ENCODE measurements at places on chromosomes 3 and 15.
A peak's percentile ranks its signal among the peaks of the same experiment; 100 is the strongest.

GRCh38 chr3:73243740-73244139, 182.3 kb downstream of the EBLN2 start:
- DNase-seq, result no peak

- peak; percentile 2 for DNase-seq
Measured at GRCh38 chr3:49298511-49298910, 21.5 kb upstream of the C3orf62 start.

- peak; percentile 49 for DNase-seq
Measured at GRCh38 chr15:78437107-78437761, 782 bp upstream of the IREB2 start.

- DNase-seq, result no peak
Measured at GRCh38 chr3:13079051-13079450, 5.8 kb upstream of the IQSEC1 start.

DNA sequence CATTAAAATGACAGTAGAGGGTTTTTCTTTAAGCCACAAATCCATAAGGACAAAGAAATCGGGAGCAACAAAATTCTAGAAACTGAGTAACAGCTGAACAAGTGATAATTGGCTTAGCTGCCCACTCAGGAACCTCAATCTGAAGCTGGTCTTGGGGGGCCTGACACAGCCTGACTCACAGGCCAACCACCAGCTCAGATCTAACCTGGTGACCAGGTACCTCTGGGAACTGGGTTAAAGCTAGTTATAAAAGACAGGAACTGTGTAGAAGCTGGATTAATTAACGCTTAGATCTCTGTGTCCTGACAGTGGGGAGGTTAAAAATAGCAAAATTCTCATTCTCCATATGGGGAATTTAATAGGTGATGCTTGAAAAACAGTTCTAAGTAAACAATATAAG, 161.9 kb downstream of the PLCL2 start:
- DNase-seq, result no peak

DNA sequence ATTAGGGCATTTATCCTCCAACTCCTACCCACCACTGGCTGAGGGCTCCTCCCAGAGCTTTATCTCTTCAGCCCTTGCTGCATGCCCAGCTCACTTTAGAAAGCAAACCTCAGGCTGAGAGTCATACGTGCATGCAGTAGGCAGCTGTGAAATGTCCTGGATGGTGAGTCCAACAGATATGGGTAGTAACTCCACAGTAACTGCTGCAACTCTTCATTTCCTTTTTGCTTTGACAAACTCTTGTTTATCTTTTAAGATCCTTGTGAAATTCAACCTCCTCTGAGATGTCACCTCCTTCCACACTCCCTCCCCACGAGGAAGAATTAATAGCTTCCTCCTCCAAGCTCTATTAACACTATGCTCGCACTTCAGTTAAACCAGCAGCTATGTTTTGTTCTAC, 35.9 kb upstream of the CTNNB1 start:
- no peak for DNase-seq

GRCh38 chr3:25678581-25678980, 13.9 kb upstream of the TOP2B start:
- no peak for DNase-seq

- DNase-seq, result no peak
Measured at GRCh38 chr3:141920701-141921100, 44.3 kb downstream of the ATP1B3 start.

- no peak for DNase-seq
Measured at GRCh38 chr3:160796813-160797164, 40.8 kb downstream of the PPM1L start.

DNA sequence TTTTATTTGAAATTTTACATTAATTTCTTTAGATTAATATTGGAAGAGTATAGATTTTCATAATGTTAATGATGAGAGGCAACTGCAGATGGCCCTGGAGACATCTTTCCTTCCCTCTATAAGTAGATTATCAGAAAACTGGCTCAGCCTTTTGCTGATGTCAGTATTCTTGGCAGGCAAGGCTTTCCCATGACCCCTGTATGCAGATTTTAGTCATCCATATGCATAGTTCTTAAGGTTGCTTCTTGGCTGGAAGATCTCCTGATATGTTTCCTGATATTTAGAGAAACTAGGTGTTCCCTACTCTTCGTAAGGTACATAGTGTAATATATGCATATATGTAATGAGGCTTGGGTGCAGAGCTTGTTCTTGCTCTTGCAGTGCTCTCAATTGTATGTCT, 911.4 kb downstream of the EPHA3 start:
- no peak for DNase-seq

GRCh38 chr3:162390891-162391290, 894.3 kb downstream of the OTOL1 start:
- DNase-seq, result peak; percentile 65

DNA sequence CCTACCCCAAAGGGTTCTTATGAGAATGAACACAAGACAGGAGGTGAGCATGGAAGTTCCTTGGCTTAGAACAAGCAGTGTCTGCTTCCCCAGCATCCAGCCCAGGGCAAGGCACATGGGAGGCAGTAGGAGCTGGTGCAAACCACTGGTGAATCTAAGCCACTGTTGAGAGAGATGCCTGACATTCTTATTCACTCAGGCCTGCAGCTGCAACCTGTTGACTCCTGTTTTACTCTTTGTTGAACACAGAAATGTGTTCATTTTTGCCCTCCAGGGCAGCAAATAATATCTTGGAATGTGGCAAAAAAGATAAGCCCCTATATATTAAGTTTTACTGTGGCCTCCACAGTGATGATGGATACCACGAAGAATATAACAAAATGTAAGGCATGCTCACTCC, 8.9 kb upstream of the PAK6 start:
- no peak for DNase-seq

DNA sequence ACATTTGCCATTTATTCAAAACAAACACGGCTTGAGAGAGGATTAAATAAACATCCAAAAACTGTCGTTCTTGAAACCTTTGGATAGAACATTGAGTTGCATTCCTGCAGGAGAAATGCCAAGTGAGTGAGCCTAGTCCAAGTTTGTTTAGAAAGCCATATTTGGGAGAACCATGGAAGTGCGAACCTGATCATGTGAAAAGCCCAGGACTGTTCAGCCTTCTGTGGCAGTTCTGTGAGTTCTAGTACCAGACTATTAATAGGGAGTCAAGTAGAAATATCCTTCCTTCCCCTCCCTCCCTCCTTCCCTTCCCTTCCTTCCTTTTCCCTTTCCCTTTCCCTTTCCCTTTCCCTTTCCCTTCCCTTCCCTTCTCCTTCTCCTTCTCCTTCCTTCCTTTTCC, 470.4 kb downstream of the LPP start:
- no peak for DNase-seq

- no peak for DNase-seq
Measured at GRCh38 chr3:155354658-155355057, 61.2 kb upstream of the STRIT1 start.
